ENCODE measurements at places on chromosomes 16 and 17. TPM values are rescaled to one million over a fixed set of nuclear protein-coding genes. Genes with fewer than 3 reads are reported as not detected.

DNA sequence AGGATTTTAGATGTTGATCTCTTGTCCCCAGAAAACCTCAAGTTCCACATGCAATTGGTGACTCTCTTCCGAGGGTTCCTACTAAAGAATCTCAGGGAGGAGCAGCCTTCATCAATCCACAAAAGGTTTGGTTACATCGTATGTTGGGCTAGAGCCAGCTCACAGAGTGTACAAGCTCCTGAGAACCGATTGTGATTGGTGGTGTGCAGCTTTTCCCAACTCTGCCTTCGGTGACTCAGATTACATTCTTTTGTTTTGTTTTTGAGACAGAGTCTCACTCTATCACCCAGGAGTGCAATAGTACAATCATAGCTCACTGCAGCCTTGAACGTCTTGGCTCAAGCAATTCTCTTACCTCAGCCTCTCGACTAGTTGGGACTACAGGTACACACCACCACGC lies 172.4 kb downstream of the PMP22 start:
- DNase-seq: no peak

Gene TTLL6
- polyA plus RNA-seq: not detected

- DNase-seq: no peak
Observed at GRCh38 chr17:12180644-12181261, 160.1 kb downstream of the MAP2K4 start.

DNA sequence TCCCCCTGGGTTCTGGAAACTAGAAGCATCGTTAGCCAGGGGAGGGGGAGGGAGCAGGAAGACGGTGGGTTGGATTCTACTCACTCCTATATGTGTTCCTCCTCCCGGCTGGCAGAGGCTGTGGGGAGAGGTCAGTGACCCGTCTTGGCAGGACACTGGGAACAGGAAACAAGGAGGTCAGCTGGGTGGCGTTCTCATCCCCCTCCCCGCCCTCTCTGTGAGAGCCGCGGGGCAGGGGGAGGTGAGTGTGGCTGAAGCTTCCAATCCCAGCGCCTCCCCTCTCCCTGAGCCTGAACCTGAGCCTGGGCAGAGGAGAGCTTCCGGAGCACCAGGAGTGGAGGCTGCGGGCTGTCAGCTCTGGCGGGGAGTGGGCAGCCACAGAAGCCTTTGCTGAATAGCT lies 12.5 kb downstream of the GPRC5C start:
- peak; percentile 31 for DNase-seq

- peak; percentile 95 for DNase-seq
Observed at GRCh38 chr17:81927653-81928543, at the start of gene MAFG. TSS of gene MAFG (minus strand) at chr17:81927735. CDS start at chr17:81923185, 4,550 bp downstream.

Gene CX3CL1
- polyA plus RNA-seq: not detected

GRCh38 chr16:86117756-86118155 lies 218.8 kb downstream of the IRF8 start:
- DNase-seq: no peak

- peak; percentile 39 for DNase-seq
Observed at GRCh38 chr17:45284176-45285140, 22.6 kb upstream of the SPATA32 start.

- peak; percentile 61 for DNase-seq
Observed at GRCh38 chr16:30183233-30184095, at the start of gene CORO1A. TSS of gene CORO1A (plus strand) at chr16:30183602. CDS start at chr16:30185210, 1,608 bp downstream.

- no peak for DNase-seq
Observed at GRCh38 chr17:8580952-8581658, 49.4 kb downstream of the MYH10 start.

Gene KRTAP4-9
- polyA plus RNA-seq: not detected

DNA sequence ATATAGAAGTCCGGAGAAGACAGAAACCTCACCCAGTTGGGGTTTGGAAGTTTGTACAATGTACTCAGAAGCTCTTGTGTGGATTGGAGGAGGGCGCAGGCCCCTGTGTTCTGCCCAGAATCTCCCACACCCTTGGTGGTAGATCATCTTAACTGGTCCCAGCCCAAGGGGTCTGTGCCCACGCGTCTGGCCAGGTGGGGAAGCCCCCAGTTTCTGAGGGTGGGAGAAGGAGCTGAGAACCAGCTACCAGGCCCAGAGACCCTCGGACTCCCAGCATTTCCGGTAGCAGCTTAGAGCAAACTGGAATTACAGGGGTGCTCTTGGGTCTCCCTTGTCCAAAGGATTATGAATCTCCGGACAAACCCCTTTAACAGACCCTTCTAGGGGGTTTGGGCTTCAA lies 2.3 kb upstream of the PPP1R9B start:
- DNase-seq: no peak

DNA sequence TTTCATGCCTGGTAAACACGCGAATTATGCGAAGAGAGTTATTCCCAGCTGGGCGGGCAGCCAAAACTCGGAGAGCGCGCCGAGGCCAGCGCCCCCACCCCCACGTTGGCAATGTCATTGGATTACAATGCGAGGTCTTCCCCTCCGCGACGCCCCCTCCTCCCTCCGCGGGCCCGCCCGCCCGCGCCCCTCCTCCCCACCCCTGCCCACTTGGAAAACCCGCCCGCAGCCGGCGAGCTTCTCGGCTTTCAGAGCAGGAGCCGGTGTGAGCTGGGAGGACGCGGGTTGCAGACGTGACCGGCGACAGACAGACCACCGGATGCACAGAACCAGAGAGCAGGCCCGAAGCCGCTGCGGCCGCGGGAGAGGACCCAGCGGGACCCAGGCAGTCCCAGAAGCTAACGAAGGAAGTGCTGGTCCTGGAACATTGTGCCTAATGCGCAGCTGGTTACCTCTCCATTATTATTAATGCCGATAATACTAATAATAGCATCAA lies 4.0 kb downstream of the NOG start:
- no peak for DNase-seq

- no peak for DNase-seq
Observed at GRCh38 chr17:75044716-75045115, 2.1 kb downstream of the ATP5PD start.

DNA sequence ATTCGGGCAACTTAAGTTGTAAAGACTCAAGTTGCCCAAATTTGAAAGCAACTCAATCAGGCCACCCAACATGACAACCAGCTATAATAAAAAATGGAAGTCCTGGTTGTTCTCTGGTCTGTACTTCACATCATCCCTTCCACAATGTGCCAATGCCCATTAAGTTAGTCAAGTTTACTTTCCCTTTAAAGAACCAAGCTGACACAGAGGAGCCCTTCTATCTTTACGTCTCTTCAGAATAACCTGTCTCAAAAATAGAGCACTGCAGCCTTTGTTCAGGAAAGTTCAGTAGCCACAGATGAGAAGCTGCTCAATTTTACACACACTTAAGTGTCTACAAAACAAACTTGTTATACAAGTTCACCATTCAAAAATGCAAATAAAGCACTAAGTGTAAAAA lies 75.1 kb upstream of the C17orf78 start:
- DNase-seq: no peak

DNA sequence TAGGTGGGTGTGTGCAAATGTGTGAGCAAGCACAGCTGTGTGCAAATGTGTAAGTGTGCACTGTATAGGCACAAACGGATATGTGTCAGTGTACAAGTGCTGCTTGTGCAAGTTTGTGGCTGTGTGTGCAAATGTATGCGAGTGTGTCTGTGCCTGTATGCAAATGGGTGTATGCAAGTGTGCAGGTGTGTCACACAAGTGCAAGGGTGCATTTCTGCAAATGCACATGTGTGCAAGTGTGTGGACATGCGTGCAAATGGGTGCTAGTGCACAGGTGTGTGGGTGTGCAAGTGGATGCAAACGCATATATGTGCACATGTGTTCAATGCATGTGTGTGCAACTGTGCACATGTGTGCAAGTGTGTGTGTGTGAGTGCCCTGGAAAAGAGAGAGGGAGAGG lies 76.5 kb upstream of the TNRC6C start:
- DNase-seq: no peak

Gene TPSG1
- polyA plus RNA-seq: not detected

DNA sequence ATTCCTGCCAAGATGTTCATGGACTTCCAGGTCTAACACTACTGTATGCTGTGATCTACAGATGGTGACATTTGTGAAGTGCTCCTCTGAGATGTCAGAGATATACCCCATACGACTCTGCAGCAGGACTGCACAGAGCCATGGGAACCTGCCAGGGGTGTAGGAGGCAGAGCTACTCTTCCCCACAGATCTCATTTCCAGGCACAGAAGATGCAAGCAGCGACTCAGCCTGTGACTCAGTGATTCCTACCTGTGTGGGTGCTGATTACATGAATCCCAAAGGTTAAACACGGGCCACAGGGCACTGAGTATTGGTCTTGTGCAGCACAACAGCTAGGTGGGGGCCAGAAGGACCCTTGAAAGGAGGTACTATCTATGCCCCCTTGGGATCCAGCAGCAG lies 137.0 kb upstream of the SOX9 start:
- no peak for DNase-seq

Gene MRPL28
- polyA plus RNA-seq: 88.5 TPM

DNA sequence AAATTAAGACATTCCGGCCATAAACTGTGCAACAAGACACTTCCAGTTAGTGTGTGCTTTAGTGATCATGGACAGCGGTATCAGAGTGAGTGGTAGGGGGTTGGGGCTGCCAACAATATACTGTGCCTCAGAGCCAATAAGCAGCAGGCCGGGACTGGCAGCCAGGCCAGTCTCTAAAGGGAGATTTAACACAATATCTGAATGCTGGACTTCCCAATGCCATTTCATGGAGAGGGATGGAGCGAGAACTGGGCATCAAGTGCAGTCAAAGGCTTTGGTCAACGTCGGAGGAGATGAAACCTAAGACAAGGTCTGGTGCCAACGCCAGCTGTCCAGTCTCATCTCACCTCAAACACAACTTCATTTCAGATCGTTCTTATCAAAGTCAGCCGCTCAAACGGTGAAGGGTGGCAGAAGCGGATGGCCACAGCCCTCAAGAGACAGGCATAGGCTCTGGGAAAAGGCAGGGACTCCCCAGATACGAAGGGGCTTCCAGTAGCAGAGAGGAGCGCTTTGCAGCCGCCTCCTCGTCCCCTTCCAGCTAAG lies 935 bp downstream of the USP32 start:
- DNase-seq: peak; percentile 33

DNA sequence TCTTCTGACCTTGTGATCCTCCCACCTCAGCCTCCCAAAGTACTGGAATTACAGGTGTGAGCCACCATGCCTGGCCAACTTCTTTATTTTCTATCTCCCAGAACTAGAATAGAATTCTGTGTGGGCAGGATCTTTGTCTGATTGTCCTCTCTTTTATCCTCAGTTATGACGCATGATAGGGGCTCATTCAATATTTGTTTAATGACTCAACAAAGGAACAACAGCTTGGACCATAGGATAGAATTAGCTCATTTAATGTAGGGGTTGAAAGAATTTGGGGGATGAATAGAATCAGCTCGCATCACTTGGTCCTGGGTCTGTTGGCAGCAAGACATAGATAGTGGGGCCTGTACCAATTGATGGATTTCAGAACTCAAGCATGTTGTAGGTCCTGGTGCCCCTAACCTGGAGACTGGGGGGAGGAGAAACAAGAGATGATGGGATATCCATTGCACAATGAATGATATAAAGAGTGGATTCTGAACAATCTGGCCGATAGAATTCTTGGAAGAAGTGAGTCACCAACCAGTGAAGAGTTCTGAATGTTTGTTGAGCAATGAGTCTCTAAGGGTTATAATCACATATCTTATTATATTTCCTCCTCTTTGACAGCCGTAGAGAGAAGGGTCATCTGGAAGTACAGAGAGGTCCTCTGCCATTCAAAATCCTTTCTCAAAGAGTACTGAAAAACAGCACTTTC lies 250.2 kb downstream of the HS3ST4 start:
- DNase-seq: no peak

- no peak for DNase-seq
Observed at GRCh38 chr17:41992576-41992975, 24.7 kb downstream of the DNAJC7 start.

- DNase-seq: no peak
Observed at GRCh38 chr17:7439462-7440112, at the start of gene FGF11. TSS of gene FGF11 (plus strand) at chr17:7439512. CDS start at chr17:7439621, 109 bp downstream.

DNA sequence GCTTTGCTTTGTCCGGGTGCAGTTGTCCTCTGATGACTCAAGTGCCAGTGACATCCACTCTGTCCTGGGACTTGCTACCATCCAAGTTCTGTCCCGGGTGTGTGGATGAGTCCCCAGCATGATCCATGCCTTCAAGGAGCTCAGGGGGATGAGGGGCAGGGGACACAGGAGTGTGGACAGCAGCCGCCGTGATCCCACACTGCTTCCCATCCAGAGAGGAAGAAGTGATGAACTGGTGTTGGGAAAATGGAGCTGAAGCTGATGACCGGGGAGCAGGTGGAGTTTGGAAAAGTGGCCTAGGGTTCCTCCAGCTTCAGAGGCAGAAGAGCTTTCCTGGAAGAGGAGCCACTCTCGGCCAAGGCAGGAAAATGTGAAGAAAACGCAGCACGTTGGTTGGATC lies 249.6 kb upstream of the TNRC6C start:
- DNase-seq: no peak

GRCh38 chr16:81521141-81521626 lies 76.6 kb downstream of the CMIP start:
- DNase-seq: no peak

Gene CNGB1
- polyA plus RNA-seq: not detected

DNA sequence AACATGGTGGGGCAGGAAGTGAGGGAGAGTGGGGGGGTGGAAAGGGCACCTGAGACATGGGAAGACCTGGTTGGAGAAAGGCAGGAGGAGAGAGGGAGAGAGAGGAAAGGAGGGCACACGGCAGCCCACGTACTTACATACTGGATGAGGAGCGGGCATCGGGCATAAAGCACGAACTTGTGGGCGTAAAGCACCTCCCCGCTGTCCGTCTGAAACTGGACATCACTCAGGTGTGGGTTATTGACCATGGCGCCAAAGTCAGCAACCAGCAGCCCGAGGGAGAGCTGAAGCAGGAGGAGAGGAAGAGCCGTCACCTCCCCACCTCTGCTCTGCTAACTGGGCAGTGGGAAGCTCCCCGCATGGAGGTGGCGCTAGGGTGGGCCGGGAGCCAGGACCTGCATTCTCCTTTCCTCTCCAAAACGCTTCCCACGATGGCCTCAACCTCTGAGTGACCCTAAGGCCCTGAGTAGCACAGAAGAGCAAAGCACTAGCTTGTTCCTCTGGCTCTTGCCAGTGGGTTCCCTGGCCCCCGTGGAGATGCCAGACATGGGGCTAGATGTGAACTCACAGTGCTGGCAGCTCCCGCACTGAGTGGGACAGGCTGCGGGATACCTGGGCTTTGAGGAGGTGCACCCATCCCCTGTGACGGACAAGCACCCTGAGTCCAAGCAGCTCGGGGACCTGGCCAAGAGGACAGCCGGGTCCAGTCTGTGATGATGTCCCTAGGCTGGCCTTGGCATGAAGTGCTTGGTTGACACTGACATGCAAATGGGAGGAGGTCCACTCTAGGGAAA lies 16.9 kb downstream of the SLX4 start:
- no peak for DNase-seq

Gene SCN4A
- not detected for polyA plus RNA-seq

- DNase-seq: no peak
Observed at GRCh38 chr16:52976539-52977167, 76.0 kb downstream of the CHD9NB start.

Gene HCRT
- polyA plus RNA-seq: not detected

DNA sequence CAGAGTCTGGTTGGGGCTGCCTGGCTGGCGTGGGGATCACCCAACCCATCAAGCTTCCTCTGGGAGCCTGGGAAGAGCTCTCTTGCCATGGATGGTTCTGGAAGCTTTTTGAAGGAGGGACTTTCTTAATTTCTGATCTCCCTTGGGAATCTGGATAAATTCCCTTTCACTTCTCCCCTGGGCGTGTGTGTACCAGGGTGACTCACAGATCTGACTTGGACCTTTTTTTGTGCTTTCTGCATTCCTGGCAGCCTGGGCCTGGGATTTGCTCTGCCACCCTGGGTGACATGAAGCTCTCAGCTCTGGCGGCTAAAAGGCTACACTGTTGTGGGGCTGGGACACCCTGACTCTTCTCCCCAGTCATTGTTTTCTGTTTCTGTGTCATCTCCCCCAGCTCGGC lies 70.1 kb downstream of the ABCC1 start:
- DNase-seq: no peak

Gene SEC14L5
- polyA plus RNA-seq: not detected
